ENCODE measurements at places on chromosomes 2 and 18.

GRCh38 chr18:56197241-56197859 is 441.0 kb downstream of the TXNL1 start:
- DNase-seq = no peak

DNA sequence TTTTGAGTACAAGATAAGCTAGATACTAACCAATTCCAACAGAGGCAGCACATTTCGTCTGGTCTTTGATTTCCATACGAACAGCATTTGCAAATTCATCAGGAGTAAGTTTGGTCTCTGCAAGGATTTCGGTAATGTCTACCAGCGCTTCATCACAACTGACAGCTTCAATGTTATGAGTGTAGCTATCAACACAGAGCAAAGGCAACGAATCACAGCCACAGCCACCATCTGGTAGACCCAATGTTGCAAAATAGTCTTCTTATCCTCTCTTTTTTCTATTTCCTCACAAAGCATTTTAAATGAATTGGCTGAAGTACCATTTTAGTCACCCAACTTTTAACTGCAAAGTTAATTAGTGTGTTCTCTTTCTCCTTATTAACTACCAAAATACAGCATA is 68.3 kb downstream of the REV1 start:
- DNase-seq = no peak

DNA sequence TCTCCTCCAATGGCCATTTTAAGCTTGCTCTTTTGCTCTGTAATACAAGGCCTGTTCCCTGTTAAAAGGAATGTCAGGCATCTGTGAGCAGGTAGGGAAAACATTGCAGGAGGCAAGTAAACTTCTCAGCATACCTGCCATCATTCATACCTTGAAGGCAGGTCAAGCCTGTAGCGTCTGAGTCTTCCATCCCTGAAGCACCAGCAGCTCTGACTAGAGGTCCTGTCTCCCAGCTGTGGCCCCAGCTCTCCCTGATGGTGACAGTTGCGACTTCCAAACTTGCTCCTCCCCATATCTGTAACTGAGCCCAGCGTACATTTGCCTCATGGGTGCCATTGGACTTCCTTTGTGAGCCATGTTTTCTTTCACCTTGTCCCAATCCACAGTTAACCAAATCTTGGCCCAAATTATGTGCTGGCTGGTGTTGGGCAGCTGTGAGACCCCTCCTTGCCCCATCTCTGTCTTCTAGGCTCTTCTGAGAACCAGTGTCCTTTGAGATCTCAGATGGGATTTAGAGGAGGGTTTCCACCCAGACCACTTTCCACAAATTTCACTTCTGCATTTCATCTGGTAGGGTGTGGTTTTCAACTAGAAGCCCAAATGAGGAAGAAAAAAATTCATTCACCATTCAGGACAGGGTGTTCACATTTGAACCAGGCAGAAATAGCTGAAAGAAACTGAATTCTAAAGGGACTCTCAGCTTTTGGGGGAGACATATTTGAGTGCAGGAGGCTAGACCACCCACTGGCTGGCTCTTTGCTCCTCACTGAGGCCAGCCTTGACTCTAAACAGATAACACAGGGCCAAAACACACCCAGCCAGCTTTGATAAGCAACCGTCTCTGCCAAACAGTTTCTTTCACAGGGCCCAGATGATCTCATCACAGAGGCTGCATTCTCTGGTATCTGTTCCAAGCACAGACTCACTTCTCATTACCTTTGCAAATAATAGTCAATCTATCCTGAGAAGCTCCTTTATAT is 66.4 kb upstream of the MSH2 start:
- DNase-seq = no peak

- DNase-seq = no peak
Observed at GRCh38 chr18:59700535-59700967, 3.3 kb upstream of the CCBE1 start.

GRCh38 chr2:168056242-168056787 is 191.1 kb downstream of the STK39 start:
- no peak for DNase-seq

GRCh38 chr2:174024524-174025270 is 59.5 kb upstream of the SP3 start:
- no peak for DNase-seq

DNA sequence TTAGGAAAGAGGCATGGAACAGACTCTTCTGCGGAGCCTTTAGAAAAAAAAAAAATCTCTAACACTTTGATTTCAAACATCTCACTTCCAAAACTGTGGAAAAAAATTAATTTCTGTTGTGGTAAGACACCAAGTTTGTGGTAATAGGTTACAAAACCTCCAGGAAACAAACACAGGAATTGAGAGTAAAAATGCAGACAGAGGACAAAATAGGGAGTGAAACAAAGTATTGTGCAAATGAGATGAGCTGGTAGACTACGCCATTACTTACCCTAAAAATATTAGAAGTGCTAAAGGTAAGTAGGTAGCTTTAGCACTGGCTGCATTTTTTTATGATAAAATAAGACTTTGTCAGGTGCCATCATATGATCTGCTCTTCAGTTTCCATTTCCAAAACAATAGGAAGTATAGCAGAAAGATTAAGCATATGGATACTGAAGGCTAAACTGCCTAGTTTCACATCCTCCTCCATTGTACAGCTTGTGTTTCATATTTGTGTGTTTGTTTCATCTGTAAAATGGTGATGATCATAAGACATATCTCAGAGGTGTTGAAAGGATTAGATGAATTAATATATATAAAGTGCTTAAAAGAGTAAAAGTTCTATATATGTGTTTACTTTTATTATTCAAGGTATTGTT is 309.2 kb downstream of the NR4A2 start:
- no peak for DNase-seq
